ENCODE measurements at places on chromosomes 6 and 20. TPM values are rescaled to one million over a fixed set of nuclear protein-coding genes. Genes with fewer than 3 reads are reported as not detected.

Gene ALDH8A1
- 0.95 TPM for total RNA-seq

- peak; percentile 62 for DNase-seq
Measured at GRCh38 chr6:108581237-108581931, 20.7 kb downstream of the FOXO3 start.

Gene NCOA5
- 34.2 TPM for total RNA-seq

DNA sequence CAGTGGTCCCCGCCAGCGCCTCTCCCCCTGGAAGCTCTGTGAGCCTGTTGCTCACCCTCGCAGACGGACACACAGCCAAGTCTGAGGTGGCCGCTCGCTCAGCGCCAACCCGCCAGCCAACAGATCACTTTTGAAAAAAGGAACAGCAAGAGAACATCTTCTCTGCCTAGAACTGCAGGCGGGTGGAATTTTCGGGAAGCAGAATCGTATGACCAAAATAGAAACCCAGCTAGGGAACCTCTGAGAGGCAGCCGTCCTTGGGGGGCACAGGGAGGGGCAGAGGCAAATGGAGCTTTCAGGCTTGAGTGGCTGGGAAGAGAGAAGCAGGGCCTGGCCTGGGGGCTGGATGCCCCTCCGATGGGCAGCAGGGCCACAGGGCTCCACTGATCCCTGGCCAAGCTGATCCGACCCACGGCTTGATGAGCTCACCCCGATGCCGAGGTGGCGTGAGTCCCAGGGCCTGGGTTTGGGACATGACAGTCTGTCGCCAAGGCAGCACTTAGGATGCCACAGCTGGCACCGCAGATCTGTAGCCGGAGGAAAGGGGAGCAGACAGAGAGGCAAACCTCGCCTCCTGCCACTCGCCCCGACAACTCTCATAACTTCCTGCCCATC is 9.8 kb downstream of the NFATC2 start:
- DNase-seq: no peak

DNA sequence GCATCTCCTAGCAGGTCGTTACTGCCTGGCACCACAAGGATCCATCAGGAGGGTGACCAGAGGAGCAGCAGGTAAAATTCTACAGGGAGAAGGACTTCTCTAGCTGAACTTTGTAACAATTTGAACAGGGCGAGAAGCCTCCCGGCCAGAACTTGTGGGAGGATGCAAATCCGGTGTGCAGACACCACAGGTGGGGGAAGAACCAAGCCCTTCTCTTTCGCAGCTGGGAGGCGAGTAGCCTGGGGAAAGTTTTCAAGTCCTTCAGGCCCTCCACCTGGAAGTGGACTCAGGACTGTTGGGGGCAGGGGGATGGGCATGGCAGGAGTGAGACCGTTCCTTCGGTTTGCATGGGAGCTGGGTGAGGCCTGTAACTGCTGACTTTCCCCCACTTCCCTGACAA is 42.7 kb upstream of the FAM210B start:
- no peak for DNase-seq

Gene GMPR
- 36.3 TPM for total RNA-seq

DNA sequence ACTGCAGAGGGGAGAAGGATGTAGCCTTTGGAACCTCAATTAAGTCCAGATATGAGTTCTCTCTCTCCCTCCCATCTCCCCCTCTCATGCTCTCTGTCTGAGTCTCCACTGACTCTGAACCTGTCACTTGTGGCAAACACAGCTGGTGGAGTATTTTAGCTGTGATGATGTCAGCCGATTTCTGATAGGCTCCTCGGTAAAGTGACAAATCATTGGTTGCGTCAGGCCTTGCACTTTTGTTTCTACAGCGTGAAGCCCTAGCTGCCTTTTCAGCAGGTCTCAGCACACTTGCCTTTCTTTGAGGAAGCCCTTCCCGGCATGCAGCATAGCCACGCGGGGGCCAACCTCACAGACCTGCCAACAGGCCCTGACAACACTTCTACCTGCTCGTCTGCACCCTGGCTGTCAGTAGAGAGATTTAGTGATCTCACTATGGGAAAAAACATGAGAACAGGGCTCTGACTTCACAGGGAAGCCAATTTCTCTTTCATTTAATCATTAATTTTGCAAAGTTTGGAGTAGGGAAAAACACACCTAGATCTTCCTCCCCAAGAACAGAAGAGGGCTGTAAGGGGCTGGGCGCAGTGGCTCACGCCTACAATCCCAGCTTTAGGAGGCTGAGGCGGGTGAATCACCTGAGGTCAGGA is 84.4 kb downstream of the GMPR start:
- DNase-seq: no peak

DNA sequence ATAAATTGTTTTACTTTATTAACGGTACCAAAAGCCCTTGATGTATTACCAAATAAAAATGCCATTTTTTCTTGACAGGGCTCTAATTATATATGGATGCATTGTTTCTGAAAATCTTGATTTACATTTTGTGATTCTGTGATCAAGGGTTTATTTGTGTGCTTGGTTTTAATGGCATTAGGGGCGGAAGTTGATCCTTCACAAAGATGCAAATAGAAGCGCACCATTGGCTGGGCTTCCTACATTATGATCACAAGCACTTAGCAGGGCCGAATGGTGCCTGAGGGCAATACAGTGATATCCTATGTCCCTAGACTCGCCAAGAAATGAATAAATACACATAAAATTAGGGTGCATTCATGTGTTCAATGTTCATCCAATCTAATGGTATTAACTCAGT is 172.9 kb upstream of the UST start:
- no peak for DNase-seq

Gene PNPLA1
- total RNA-seq: not detected

- DNase-seq: no peak
Measured at GRCh38 chr20:2700913-2701620, 8.5 kb downstream of the EBF4 start.

DNA sequence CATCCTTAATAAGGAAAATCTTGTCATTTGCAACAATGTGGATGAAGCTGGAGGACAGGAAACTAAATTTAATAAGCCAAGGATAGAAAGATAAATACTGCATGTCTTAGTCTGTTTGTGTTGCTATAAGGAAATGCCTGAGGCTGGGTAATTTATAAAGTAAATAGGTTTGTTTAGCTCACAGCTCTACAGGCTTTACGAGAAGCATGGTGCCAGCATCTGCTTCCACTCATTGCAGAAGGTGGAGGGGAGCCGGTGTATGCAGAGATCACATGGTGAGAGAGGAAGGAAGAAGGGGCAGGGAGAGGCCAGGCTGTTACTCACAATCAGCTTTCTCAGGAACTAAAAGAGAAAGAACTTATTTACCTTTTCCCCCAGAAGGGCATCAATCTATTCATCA is 118.9 kb upstream of the SMLR1 start:
- DNase-seq: peak; percentile 41

Gene MYH7B
- not detected for total RNA-seq

Gene YIPF3
- total RNA-seq: 119 TPM

- DNase-seq: no peak
Measured at GRCh38 chr6:169983651-169984050, 232.2 kb downstream of the ERMARD start.

DNA sequence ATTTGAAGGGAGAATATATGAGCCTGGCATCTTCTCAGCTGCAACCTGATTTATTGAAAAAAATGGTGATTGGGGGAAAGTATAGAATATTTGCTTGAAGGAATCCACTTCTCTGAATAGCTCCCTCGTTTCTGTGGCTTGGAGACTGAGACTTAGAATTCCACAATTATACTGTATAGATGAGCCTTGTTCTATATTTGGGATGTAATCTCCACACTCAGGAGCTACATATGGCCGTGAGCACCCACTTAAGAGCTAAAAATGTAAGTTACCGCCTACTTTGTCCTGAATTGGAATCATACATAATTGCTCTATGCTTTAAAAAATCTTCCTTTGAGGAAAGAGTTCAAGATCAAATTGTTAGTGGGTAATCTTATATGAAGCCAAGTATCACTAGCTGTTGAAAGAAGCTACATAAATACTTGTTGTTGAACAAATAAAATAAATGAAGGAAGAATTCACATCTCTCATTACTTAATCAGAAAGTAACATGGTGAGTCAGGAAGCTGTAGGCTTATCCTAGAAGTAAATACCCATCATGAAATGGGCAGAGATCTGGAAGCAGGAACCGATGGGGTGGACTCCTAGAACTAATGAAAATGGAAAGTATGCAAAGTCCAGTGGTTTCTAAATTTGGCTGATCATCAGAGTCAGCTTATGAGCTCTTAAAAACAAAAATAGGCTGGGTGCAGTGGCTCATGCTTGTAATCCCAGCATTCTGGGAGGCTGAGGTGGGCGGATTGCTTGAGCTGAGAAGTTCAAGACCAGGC is 254.3 kb downstream of the SOX4 start:
- DNase-seq: peak; percentile 38

Gene TBCC
- 19.1 TPM for total RNA-seq

- no peak for DNase-seq
Measured at GRCh38 chr6:45305546-45305945, 22.6 kb upstream of the RUNX2 start.

DNA sequence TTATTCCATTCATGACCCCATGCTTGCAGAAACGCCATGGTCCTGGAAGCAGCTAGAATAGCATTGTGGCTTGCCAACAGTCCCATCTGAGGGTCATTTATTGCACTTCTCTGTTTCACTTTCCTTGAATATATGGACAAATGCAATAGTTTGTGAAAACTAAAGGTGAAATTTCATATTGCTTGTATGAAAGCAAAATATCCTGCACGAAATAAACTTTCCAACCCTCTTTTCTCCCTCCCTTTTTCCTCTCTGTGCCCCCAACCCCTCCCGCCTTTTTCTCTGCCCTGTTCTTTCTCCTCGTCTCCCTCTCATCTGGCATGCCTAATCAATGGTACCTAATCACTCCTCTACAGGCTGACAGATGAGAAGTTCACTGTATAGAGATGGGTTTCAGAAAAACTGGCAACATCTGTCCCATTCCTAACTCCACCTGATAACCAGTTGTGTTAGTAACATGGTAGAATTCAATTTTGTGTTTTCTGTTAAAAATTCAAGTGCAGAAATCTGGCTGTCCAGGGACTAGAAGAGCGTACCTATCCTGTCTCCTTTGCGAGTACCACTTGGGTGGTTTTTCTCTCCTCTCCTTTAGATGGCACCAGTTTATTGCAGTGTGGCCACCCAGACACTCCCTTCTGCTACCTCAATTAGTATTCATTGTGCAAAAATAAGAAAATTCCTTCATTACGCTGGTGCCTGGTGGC is 198.6 kb downstream of the FOXA2 start:
- no peak for DNase-seq

Gene TCF19
- total RNA-seq: 28.0 TPM

DNA sequence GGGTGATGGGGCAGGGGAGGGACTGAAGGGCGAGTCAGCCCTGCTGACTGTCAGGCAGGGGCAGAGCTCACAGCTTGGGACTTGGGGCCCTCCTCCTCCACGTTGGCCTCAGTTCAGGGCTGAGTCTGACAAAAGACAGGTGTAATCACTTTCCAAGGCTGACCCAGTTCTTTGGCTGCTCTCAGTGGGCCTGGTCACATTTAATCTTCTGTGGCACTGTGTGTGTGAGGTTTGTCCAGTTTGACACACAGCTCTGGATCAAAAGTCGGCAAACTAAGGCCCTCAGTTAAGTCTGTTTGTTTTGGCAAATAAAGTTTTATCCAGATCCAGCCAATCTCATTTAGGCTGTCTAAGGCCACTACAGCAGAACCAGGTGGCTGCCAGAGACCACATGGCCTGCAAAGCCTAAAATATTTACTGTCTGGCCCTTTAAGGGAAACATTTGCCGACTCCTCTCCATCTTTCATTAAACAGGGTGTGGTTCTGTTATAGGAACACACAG is 5.1 kb upstream of the MAP1LC3A start:
- DNase-seq: no peak

Gene TAF8
- total RNA-seq: 32.4 TPM

Gene RAB44
- total RNA-seq: 0.11 TPM

DNA sequence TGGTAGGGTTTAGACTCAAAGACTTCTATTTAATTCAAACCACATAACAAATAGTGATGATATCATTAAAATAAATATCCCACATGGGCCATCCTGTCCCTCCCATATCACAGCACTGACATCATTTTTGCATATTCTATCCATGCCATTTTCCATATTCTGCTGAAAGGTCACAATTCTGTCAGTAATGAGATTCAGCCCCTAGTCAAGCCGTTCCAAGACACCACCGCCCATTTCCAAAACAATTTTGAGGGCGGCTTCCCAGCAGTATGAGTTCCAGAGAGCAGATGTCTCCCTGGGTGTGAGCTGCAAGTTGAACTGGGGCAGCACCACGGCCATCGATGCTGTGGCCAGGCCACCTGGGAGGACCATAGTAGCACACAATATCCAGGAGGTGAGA is 65.1 kb upstream of the PLEKHG1 start:
- DNase-seq: no peak

Gene MPIG6B
- total RNA-seq: not detected

Gene FGD2
- not detected for total RNA-seq

Gene SLC22A16
- not detected for total RNA-seq

Gene DOP1A
- 12.3 TPM for total RNA-seq

Gene TMEM74B
- 1.1 TPM for total RNA-seq

- no peak for DNase-seq
Measured at GRCh38 chr6:33757906-33758305, 11.2 kb upstream of the IP6K3 start.

Gene SNPH
- 5.5 TPM for total RNA-seq

Gene SMOC2
- total RNA-seq: not detected

- DNase-seq: no peak
Measured at GRCh38 chr6:75213732-75214131, 7.9 kb upstream of the COL12A1 start.

DNA sequence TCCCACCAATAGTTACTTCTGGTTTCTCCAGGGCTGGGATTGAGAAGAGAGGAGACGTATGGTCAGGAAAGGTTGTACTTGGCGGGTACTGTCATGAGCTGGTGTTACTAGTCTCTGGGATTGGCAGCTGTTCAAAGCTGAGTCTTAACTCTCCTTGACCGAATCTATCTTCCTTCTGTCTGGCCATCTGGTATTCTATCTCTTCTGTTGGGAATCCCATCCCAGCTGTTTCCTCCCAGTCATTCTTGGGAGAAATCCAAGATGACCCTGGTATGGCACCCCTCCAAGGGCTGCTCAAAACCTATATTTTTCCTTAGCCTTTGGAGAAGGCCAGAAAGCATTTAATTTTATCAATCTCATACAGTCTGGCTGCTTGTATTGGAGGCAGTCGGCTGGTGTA is 287.0 kb upstream of the CHD6 start:
- DNase-seq: no peak

Gene OPRM1
- total RNA-seq: not detected

- no peak for DNase-seq
Measured at GRCh38 chr6:6994796-6995195, 113.0 kb upstream of the RREB1 start.

DNA sequence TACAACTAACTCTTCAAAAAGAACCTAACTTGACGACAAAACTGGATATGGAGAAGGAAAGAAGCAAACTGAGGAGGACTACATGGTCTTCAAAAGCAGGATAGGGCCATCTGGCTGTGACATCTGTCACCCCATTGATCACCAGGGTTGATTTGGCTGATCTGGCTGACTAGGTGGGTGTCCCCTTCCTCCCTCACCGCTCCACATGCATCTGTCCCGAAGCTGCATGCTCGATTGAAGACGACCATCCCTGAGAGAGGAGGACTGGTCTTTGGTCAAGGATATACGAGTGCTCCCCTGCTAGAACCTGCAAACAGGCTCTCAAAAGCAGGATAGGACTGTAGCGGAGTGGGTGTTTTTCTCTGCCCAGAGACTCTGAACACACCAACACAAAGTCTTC is 21.7 kb downstream of the CPNE1 start:
- DNase-seq: no peak
